ENCODE measurements at places on chromosomes 16 and 17.

DNA sequence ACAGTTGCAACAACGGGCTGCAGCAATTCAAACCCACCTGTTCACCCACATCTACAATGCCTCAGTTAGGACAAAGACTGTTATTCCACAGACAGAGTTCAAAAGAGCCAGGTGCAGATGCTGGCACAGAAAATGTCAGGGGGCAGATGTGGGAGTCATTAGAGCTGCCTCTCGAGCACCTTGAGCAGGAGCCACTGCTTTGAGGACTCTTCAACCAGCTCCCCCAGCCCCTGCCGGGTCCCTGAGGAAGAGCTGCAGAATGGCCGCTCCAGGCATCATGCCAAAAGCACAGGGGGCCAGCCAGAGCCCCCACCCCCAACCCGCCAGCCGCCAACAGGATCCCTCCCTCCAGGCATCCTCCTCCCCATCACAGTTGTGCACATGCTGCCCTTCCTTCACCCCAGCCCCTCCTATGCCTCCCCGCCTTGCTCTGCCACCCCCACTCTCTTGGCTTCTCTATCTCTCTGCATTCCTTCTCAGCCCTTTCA lies 20.8 kb downstream of the C17orf67 start:
- no peak for DNase-seq

DNA sequence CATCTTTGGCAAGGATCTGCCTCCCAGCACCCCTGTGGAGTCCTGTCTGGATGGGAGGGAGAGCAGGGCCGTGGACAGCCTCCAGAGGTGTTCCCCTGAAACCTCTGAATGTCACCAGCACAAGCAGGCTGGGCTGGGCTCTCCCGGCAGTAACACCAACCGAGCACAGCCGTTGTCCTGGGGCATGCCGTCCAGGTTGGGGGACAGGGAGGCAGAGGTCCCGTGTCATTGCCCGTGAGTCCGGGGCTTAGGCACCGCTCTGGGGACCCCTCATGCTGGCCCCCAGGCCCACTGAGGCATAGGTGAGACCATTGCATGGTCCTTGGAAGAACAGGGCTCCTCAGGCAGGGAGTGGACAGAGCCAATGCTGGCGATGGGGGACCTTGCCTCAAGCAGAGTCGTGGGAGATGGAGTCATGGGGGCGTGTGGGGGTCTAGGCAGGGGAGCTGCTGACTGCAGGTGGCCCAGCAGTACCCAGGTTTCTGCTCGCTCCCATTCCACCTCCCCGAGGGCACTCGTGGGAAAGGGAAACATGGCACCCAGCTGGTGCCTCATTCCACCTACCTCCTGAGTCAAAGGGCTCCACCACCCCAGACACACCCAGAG lies 17.5 kb downstream of the ENDOV start:
- DNase-seq = no peak

DNA sequence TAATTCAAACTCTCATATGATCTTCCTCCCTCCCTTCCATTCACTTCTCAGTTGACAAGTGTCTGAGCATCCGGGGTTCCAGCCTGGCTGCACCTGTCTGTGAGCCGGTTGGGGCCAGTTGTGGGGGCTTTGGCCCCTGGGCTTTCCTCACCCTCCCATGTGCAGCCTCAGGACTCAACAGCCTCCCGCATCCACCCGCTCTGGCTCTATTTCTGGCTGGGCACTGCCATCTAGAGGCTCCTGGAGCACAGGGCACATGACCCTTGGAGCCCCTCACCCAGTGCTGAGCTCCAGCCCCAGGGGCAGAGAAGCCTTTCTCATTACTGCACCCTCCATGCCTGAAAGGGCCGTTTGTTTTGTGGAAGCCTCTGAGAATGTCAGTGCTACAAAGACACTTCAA lies 43.3 kb downstream of the HAPSTR1 start:
- peak; percentile 45 for DNase-seq

DNA sequence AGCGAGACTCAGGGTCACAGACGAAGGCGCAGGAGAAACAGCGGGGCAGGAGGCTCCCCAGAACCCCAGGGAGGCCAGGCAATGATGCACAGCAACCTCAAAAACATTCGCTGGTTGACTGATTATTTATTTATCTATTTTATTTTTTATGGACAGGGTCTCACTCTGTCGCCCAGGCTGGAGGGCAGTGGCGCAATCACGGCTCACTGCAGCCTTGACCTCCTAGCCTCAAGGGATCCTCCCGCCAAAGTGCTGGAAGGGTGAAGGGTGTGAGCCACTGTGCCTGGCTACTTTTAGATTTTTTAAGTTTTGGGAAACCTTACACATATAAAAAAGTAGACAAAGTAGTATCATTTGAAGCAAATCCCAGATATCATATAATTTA lies 83.5 kb downstream of the ZNF778 start:
- DNase-seq = no peak

- no peak for DNase-seq
Observed at GRCh38 chr17:60327134-60327900, 64.6 kb downstream of the USP32 start.

GRCh38 chr16:7526736-7527135 lies 194.1 kb downstream of the RBFOX1 start:
- no peak for DNase-seq

DNA sequence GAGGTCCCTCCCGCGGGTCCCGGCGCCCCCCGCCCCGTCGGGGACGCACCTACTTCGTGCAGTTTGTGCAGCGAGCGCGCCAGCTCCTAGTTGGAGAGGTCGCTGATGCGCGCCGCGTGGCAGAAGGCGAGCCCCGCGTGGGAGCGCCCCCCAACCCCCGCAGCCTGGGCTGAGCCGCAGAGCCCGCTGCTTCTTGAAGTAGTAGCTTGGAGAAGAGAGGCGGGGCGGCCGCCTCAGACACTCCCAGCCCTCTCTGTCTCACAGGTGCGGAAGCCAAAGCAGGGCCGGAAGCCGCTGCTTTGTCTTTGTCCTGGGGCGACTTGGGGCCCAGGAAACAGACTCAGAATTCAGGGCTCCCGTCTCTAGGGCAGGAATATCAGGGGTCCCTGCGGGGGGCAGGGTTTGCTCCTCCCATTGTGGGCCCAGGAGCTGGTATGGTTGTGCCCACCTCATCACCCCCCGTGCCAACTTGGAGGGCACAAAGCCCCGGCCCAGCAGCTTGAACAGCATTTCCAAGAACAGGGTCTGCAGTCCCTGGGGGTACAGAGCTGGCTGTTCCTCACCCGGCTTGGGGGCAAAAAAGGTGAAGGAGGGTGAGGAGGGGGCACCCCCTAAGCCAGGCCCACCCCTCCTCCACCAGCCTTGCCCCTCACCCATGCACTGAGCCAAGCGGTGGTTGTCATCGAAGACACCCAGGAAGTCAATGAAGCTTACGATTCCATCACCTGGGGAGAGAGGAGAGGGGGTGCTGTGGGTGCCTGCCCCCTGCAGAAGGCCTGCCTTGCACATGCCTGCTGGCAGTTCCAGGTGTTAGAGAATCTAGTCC lies 13.5 kb downstream of the SPATA32 start:
- peak; percentile 72 for DNase-seq

DNA sequence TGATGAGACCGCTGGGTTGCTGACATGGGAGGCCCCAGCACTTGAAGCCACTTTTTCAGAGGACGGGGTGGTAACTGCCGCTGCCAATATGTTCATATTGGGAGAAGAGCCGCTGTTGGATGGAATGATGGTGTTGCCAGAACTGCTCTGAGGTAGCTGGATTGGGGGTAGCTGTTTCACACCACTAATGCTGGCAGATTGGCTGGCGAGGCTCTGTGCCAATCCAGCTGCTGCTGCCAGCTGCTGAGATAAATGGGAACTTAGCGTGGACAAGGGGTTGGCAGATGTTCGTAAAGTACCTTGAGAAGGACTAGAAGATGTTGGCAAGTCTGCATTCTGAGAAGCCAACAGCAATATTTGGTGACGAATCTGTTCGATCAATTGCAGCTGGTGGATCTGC lies 10.0 kb downstream of the SALL1 start:
- DNase-seq = no peak

GRCh38 chr16:66271074-66272060 lies 95.1 kb upstream of the CDH5 start:
- no peak for DNase-seq

- DNase-seq = no peak
Observed at GRCh38 chr16:50697881-50698767, 4.7 kb downstream of the NOD2 start.

- no peak for DNase-seq
Observed at GRCh38 chr16:9823510-9823909, 358.7 kb downstream of the GRIN2A start.

GRCh38 chr17:61063528-61063927 lies 336.1 kb upstream of the TBX2 start:
- no peak for DNase-seq

DNA sequence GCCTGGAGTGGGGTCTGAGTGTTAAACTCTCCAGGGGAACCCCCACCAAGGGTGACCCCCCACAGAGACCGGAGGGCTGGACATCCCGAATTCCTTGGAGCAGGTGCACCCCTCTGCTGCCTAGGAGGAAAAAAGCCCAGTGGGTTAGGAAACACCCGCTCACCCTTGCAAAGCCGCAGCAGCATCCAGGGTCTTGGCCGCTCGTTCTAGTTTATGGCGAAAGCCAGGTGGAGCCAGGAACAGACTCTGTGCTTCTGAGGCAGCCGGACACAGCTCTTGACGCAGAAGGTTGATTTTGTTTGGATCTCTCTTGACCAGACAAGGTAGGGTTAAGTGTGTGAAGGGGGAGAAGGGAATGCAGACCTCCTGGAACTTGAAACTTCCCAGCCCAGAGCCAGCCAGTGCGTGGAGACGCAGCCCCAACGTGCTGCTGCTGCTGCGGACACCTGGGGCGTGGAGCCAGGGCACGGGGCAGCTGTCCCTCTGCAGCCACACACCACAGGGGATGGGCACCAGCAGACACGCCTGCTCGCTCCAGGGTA lies 154.5 kb downstream of the LAT start:
- no peak for DNase-seq

- no peak for DNase-seq
Observed at GRCh38 chr17:59851439-59852375, 41.0 kb downstream of the TUBD1 start.

DNA sequence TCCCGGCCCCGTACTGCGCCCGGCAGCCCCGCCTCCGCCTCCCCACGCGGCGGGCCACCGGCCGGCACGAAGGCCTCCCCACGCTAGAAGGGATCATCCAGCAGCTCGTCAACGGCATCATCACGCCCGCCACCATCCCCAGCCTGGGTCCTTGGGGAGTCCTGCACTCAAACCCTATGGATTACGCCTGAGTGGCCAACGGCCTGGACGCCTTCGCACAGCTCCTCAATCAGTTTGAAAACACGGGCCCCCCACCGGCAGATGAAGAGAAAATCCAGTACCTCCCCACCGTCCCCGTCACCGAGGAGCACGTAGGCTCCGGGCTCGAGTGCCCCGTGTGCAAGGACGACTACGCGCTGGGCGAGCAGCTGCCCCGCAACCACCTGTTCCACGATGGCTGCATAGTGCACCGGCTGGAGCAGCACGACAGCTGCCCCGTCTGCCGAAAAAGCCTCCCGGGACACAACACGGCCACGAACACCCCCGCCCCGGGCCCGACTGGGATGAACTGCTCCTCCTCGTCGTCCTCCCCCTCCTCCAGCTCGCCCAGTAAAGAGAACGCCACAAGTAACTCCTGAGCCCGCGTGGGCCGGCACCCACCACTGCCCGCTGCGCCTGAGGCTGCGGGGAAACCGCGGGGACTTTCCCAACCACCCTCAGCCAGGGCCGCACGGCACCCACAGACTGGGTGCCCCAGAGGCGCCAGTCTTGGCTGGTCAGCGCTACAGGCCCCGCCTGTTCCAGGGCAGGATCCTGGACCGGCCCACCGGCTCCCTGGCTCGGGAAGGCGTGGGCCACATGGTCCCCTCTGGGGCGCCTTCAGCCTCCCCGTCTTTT lies 39.0 kb upstream of the AKAP1 start:
- no peak for DNase-seq

DNA sequence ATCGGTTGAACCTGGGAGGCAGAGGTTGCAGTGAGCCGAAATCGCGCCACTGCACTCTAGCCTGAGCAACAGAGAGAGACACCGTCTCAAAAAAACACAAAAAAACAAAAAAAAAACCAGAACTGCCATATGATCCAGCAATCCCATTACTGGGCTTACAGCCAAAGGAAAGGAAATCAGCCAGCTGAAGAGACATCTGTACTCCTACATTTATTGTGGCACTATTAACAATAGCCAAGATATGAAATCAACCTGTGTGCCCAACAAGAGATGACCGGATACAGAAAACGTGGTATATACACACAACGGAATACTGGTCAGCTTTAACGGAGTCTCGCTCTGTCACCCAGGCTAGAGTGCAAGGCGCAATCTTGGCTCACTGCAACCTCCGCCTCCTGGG lies 14.6 kb downstream of the FANCA start:
- no peak for DNase-seq
